ENCODE measurements at places on chromosomes 7 and 10.

DNA sequence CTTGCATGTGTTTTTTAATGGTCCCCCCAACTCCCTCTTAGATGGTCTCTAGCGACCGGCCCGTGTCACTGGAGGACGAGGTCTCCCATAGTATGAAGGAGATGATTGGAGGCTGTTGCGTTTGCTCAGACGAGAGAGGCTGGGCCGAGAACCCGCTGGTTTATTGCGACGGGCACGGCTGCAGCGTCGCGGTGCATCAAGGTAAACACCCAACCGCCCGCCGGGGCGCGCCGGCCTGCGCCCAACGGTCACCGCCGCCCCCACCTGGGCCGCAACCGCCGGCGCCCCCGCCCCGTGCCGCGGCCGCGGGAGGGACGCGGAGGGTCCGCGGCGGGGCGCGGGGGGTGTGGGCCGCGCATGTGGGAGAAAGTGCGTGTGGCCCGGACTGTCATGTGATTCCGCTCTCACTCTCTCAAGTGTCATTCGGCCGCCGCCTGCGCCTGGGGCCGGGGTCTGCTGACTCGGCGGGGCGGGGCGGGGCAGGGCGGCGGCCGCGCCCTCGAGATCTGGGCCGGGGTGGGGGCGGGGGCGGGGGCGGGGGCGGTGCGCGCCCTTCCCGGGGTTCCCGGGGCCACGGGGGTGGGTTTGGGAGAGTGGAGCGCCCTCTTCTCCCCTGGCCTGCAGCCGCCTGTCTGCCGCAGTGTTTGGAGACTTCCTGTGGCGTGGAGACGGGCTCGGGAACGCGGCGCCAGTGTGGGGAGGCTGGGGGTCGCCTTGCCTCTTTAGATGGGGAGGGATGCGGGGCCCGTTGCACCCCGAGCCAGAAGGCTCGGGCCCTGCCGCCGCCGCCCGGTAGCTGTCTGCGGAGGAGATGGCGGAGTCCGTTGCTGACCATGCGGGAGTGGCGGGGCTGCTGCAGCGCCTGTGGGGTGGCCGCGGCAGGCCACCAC, 817 bp downstream of the MLLT10 start:
- no peak for DNase-seq

DNA sequence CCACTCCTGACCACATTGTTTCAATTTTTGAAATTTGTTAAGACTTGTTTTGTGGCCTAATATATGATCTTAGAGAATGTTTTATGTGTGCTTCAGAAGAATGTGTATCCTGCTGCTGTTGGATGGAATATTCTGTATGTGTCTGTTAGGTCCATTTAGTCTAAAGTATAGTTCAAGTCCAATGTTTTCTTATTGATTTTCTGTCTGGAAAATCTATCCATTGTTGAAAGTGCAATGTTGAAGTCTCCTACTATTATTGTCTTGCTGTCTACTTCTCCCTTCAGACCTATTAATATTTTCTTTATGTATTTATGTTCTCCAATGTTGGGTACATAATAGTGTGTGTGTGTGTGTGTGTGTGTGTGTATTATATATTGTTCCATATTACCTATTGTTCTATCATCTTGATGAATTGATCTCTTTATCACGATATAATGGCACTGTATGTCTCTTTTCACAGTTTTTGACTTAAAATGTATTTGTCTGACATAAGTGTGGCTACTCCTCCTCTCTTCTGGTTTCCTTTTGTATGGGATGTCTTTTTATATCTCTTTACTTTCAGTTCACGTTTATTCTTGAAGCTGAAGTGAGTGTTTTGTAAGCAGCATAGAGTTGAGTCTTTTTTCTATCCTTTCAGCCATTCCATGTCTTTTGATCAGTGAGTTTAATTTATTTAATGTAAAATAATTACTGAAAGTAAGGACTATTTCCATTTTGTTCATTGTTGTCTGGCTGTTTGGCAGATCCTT, 61.3 kb downstream of the AKR1D1 start:
- DNase-seq = no peak

DNA sequence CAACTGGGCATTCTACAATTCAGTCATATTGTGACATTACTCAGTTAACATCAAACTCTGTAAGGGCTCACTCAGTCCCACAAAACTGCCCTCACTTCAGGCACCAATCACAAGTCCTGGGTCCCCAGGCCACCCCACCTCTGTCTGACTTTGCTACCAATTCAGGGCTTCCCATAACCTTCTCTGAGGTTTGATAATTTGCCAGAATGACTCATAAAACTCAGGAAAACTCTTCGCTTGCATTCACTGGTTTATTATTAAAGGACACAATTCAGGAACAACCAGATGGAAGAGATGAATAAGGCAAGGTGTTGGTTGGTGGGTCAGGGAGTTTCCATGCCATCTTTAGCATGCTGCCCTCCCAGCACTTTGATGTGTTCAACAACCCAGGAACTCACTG, 41.3 kb downstream of the AVL9 start:
- DNase-seq = peak; percentile 18

DNA sequence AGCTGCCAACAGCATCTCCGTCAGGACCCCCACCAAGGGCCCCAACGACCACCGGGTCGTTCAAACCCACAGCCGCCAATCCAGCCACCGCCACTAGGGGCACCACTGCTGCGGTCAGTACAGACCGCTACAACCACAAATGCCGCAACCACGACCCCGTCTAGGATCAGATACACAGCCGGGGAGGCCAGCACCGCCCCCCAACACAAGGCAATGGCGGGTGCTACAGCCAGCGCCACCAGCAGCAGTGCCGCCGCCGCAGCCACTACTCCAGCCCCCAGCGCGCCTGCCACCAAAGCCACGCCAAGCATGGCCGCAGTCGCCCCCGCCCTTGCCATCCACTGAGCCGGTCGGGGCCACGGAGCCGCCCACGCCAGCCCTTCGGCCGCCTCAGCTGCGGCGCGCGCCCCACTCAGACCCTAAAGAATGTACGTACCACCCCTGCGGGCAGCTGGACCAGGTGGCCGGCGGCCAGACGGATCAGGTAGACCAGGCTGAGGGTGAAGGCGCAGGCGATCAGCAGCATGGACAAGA, 473 bp downstream of the CYP51A1 start:
- DNase-seq = no peak

- DNase-seq = no peak
These were observed 157.6 kb upstream of the PCBD1 start for GRCh38 chr10:71045936-71046335.

DNA sequence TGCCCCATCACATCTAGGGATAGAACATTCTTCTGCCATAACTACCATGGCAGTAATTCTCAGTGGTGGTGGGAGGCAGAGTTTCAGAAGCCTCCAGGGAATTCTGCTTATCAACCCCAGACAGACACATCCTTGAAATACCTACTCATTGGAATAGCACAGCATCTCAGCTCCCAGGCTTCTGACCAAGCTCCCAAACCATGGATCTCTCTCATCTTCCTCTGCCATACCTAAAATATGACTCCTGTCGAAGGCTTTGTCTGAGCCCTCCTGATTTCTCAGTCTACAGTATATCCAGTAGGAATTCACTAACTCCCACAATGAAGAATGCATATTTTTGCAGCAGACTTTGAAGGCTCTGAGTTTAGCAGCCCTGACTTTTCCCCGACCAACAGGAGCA, 687.5 kb downstream of the GRID1 start:
- no peak for DNase-seq
